ENCODE measurements at places on chromosomes 7 and 10.

GRCh38 chr10:52759154-52759553 is 13.4 kb downstream of the MBL2 start:
- no peak for DNase-seq

- DNase-seq = peak; percentile 2
These were observed 338.2 kb upstream of the PRKCQ start for GRCh38 chr10:6918305-6918704.

GRCh38 chr7:155190688-155191087 is 107.0 kb upstream of the INSIG1 start:
- DNase-seq = peak; percentile 34

- DNase-seq = no peak
These were observed 376.3 kb downstream of the IPMK start for GRCh38 chr10:57891201-57892006.

DNA sequence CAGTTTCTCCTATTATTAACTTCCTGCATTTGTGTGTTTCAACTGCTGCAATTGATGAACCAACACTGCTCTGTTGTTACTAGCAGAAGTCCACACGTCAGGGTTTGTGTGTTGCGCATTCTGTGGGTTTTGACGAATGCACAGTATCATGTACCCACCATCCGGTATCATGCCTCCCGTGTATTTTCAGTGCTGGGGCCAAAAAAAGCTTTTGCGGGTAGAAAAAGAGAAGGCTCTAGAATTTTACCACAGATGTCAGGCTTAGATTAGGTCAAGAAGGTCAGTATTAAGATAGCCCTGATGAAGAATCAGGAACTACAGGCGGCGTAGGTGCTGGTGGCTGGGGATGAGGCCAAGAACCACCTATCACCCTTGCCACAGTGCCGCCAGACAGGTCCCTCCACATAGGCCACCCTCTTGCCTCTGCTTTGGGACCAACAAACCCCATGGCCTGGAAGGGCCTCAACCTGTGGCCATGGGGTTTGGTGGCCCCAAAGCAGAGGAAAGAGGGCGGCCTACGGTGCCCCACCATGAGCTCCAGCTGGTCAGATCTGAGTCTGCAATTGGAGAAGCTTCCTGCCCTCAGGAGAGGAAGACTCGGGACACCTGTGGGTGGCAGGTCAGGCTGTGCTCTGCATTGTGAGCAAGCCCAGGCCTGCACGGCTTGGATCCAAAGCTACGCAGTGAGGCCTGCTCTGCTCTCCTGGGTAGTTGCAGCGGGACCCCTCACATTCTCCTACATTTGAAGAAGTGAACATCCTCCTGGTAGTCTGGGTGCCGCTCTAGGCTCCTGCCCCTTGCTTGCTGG is 71.9 kb downstream of the MKI67 start:
- no peak for DNase-seq

- DNase-seq = peak; percentile 16
These were observed 52.7 kb downstream of the GCC1 start for GRCh38 chr7:127532736-127533135.

DNA sequence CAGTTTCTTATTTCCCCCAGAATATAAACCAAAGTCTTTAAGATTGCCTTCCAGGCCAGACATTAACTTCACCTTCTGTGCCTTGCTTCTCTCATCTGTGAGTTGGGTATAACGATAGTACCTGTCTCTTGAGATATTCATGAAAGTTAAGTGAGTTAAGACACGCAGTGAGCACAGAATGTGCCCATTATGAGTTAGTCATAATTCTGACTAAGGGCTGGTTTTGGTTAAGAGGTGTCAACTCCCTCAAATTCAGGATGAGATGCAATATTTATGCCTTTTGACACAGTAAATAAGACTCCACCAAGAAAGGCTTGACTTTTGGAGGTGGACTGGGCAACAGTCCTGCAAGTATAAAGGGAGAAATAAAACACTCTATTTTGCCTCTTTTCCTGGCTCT is 528.7 kb upstream of the IGFBP3 start:
- no peak for DNase-seq

GRCh38 chr7:42972699-42973500 is 40.7 kb downstream of the MRPL32 start:
- peak; percentile 93 for DNase-seq

DNA sequence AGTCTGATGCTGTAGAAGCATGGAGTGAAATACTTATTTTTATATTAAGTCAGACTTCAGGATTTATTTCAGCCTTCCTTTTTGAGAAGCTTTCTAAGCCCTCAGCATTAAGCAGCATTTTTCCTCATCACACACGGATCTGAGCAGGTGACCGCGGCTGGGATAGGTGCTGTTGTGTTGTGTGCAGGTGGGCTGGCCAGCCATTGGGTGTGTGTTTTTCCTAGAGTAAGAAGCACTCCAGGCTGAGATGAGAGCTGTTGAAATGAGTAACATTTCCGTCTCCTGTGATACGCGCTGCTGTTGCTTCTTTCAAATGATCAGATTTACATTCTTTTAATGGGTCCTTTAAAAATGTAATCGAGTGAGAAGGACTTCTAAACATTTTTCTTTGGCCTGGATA is 63.9 kb downstream of the INSYN2A start:
- no peak for DNase-seq

DNA sequence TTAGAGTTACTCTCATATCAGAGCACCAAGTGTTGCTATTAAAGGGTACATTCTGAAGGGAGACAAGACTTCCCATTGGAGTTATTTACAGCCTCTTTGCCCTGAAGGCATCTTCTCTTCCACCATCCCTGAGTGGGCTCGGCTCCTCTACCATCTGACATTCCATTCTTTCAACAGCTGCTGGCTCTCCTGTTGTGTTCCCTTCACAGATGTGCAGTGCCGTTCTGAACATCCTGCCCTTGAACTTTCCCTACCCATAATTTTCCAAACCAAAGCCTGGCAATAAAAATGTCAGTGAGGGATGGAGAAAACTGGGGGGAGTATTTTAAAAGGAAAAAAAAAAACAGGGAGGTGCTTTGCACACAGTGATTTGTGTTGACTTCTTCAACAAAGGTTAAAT is 392.9 kb downstream of the KCNMA1 start:
- peak; percentile 47 for DNase-seq

DNA sequence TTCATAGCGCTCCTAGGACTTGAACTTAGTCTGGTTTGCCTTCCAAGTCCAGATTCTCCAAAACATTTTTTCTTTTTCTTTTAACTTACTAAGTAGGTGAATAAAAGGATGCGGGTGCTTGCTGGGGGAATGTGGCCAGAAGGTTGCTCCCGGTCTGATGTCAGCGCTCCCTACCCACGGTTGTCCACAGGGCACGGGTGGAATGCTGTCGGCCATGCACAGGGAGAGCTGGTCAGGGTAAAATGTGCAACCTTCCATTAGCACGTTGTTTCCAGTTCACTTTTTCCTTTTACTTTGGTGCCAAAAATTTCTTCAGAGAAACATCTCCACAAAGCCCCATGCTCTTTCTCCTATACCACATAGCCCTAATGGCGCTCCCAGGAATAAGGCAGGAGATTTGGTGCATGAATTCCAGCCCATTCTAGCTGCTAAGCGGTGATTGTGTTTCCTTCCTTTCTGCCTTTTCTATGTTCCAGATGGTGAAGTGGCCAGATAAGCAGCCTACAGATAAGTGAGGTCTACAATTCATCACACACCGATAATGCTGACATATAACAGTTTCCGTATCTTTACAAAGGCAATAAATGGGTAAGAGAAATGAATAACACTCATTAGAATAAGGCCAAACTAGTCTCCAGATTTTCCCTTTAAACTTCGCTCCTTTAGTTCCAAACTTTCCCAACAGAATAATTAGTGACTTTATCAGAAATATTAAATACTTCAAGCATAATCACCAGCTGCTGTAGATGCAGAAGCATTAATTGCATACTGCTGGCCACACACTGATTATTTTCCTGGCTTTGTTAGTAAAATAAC is 138.3 kb upstream of the FGFR2 start:
- no peak for DNase-seq

DNA sequence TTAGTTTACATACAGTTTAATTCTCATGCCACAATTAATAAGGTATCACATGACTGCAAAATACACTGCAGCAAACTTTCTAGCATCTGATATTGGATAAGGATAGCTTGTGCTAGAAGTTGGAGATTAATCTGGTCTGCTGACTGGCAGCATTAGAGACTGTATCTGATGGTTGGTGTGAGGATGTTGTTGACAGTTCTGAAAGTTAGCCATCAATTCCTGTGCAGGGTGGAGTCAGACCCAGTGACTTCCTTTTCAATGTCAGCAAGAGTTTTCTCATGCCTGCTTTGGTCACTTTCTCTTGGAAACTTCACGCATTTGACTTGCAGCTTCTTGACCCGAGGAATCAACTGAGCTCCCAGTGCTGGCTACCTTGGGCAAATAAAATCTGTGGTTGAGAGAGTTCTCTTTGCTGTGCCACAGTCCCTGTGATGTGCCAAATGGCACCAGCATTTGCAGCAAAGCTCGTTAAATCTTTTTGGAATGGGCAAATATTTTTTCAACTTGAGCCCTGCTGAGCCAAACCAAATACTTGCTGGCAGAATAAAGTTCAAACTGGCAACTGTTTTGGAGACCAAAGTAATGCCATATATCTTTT is 233.0 kb downstream of the TRIL start:
- DNase-seq = no peak

- DNase-seq = peak; percentile 32
These were observed 149.6 kb upstream of the MEOX2 start for GRCh38 chr7:15836041-15836440.

DNA sequence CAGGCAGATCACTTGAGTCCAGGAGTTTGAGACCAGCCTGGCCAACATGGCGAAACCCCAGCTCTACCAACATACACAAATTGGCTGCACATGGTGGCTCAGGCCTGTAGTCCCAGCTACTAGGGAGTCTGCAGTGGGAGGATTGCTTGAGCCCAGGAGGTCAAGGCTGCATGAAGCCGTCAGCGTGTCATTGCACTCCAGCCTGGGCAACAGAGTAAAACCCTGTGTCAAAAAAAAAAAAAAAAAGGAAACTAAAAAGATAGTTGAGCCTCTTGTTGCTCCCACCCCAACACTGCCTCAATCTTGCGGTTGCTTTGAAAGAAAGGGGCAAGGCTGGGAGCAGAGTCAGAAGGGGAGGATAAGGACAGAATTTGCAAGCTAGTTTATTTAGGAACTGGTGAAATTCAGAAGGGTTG is 69.9 kb downstream of the SYPL1 start:
- DNase-seq = no peak

GRCh38 chr10:59829601-59830000 is 76.3 kb upstream of the MRLN start:
- no peak for DNase-seq

DNA sequence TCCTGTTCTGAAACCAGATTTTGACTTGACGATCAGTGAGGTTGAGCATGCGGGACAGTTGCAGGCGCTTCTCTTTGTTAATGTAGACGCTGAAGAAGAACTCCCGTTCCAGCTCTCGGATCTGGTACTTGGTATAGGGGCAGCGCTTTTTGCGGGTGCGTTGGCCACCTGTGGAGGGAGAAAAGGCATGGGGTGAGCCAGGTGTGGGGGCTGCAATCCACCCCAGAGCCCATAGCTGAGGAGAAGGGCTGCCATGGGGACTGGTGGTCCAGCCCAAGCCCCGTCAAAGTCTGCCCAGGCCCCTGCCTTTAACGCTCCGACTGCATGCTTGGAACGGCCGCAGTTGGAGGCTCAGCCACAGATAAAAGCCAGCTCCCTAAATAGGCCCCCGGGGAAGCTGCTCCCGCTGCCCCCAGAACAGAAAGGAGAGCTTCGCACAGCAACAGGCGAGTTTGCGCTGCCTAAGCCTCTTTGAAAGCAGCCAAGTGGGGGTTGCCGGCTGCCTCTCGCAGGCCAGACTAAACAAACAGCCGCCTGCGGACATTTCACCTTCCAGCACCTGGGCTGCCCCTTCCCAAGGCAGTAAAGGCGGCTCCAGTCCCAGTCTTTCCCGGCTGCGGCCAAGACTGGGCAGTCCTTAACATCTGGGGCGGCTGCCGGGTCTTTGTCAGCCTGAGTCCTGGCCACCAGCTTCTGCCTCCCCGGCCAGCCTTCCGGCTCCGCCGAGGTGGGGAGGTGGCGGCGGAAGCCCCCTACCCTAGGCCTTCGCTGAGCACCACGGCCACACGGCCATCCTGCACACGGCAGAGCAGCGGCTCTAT is 2.0 kb downstream of the HOXA11 start:
- DNase-seq = peak; percentile 39

DNA sequence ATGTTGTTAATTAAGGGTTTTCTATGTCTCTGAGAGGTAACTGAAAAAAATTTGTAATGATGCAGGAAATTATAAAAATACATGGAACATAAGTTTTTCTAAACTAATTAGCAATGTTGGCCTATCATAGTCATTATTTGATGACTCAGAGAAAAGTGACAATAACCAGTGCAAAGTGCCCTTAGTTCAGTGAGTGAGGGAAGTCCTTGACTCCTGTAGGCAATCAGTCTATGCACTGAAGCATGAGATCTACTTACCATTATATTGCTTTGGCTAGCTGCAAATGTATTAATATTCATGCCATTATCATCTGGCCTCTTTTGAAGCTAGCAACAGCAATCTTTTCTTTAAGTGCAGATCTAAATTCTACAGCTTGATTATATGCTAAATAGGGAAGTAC is 40.6 kb downstream of the CCDC172 start:
- DNase-seq = no peak

DNA sequence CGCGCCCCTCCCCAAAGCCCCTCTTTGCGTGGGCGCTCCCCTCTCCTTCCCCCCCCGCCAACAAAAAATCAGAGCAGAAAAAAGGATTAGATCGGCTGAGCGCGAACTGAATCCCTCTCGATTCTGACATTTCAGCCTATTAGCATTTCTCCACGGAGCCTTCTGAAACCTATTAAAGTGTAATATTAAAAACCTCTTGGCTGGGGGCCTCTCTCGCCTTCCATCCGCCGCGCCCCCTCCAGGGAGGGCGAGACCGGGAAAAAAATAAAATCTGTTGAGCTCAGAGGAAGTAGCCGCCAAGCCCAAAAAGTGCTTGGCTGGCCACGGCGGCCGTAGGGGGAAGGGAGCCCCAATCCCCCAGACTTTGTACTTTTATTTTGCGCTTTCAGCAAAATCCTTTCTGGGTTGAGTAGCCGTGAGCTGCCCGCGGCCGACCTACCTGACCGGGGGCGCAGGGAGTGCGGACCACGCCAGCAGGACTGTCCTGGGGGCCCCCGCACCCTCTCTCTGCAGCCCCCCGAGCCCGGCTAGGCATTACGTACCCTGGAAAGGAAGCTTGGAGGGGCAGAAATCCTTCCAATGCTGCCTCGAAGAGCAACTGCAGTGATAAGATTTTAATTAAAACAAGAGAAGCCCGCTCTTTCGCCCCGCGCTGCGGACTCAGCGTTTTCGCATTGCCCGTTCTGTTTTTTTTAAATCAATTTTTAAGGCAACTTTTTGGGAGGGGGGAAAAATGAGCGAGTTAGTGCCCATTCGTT is 1.3 kb upstream of the TNRC18 start:
- peak; percentile 64 for DNase-seq

DNA sequence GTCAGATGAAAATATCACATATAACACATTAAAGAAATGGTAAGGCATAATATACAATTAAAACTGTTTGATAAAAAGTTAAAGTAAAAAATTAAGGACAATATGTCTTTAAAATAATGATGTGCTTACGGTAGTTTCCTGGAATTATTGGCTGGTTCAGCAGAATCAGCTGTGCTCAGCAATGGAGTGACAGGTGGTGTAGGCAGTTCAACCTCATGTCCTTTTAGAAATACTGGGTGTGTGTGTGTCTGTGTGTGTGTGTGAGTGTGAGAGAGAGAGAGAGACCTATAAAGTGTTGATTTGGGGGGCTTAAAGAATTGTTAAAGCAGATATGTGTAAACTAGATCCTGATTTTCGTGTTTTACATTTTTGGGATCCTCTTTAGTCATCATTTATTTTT is 141.2 kb downstream of the ADAM22 start:
- DNase-seq = no peak

GRCh38 chr10:119416855-119417254 is 125.7 kb downstream of the RGS10 start:
- peak; percentile 55 for DNase-seq

- DNase-seq = no peak
These were observed 25.3 kb downstream of the CHCHD3 start for GRCh38 chr7:133056370-133057238.

All from EL (cell line).